ENCODE measurements at places on chromosomes 7 and 10.

GRCh38 chr7:4299431-4299830 lies 382.7 kb upstream of the FOXK1 start:
- no peak for DNase-seq

- peak; percentile 11 for DNase-seq
Measured at GRCh38 chr7:126937171-126937570, 315.6 kb downstream of the GRM8 start.

DNA sequence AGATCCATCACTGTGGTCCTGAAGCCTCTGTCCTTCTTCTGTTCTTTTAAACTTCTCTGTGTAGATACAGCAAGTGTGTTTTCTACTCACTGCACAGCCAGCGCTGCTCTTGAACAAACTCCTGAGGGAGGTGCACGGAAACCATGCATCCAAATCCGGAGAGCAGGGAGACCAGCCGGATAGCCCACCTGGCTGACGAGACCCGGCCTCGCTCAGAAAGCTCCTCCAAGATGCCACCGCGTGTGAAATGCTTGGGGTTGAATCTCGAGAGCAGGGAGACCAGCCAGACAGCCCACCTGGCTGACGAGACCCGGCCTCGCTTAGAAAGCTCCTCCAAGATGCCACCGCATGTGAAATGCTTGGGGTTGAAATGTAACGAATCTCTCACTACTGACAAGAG lies 602.0 kb downstream of the PTPRN2 start:
- DNase-seq, result no peak

DNA sequence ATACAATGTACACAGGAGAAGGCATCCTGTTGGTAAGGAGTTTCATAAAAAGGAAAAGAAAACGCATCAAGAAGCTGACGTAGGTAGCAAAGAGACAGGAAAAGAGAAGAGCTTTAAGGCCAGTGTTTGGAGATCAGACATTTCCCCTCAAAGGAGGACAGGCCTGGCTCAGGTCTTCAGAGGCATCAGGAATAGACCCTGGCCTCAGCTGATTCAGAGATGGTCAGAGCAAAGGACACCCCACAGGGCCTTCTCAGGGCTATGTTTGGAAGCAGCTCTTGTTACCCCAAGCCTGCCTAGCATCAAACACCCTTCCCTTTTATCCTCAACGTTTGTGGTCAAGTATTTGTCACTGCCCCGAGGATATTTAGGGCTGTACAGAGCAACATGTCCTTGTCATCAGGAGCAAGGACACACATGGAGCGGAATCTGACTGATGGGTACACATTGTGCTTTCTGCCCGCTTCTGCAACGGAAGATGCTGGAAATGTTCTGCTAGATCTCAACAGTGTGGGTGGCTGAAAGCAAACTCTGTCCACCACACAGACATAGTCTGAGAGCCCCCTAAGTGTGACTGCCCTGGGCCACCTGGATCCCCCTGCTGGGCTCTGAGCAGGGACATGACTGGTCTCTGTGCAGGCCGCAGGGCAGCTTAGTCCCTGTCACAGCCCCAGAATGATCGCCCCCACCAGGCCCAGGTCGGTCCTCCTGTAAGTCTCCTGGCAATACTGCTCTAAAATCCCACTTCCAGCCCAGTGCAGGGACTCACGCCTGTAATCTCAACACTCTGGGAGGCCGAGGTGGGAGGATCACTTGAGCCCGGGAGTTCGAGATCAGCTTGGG lies 1.0 kb upstream of the ZDHHC4 start:
- no peak for DNase-seq

DNA sequence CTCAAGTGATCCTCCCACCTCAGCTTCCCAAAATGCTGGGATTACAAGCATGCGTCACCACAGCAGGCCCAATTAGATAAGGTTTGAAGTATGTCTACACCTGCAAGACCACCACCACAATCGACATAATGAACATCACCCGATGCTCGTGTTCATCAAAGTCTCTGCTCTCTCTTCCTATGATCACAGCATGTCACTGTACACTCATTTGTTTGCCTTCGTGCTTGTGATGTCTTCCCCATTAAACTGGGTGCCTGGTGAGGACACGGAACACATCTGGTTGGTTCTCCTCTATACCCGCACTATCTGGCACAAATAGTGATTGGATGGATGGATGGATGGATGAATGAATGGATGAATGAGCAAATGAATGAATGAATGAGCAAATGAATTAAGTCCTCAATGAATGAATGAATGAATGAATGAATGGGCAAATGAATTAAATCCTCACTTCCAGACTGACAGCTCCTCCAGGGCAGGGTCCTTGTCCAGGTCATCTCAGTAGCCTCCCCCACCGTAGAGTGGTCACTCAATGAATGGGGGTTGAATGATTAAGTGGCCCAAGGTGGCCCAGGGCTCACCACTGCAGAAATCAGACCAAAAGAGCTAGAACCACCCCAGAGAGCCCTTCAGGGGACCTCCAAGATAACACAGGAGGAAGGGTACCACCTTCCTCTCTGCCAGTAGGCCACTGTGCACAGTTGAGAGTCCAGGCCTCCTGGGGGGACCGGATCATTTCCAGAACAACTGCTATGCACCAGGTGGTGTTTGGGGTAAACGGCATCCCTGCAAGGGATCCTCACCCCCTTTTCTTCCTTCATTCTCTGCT lies 101.9 kb upstream of the TNRC18 start:
- peak; percentile 78 for DNase-seq
